ENCODE measurements at places on chromosomes 6 and 20.

DNA sequence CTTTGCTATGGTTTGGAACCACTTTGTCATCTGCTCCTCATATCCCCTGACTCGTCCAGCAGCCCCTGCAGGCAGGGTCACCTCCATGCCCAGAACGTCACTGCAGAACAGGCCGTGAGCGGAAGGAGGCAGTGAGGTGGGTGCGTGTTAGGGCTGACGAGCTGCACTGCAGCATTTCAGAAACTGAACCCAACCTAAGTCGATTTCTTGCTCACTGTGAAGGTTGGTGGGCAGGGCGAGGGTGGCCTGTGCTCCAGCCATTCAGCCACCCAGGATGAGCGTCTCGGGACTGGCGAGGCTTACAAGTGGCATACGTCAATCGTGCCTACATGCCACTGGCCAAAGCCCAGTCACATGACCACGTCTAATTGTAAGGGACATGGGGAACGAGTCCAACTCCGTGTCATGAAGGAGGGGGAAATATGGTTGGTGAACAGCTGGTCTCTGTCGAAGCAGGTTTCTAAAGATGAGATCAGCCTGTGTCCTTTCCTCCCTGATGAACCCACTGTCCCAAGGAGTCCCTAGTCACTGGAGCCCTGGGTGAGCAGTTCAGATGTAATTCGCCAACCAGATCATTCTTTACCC lies 289.1 kb downstream of the TAF4 start:
- DNase-seq, result no peak

DNA sequence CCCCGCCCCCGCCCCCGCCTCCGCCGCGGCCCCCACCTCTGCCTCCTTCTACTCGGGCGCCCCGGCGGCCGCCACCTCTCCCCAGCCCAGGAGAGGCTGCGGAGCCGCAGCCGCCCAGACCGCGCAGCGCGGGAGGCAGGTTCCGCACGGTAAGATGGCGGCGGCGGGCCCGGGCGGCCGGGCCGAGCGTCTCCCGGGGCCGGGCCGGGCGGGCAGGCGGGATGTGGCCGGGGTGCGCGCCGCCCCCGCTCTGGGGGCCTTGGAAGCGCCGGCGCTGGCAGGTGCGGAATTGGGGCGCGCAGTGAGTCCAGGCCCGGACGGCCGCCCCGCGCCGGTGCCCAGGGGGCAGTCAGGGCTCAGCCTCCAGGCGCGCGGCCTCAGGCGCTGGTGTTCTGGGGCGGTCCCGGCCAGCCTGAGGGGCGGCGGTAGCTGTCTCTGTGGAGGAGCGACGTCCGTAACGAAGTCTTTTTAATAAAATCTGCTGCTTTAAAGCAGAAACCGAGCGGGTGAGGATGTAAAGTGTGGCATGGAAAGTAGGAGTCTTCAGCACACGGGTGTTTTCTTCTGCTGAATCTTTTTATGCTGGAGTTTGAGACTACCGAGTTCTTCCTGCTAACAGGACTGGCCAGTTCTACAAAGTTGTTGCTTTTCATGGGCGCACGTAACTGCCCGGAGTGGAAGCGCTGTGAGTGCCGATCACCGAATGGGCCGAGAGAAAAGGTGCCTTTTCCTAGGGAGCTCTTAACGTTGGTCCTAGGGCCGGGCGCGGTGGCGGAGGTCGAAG lies at the start of gene GID8:
GID8 (plus strand) TSS at position 43 of the 784 bp plus-strand sequence. CDS start 3,356 bp downstream, outside the sequence.
- DNase-seq, result peak; percentile 71

GRCh38 chr20:34175879-34176278 lies 63.8 kb upstream of the EIF2S2 start:
- DNase-seq, result no peak

GRCh38 chr6:140979642-140980091 lies 1153.1 kb upstream of the GJE1 start:
- peak; percentile 65 for DNase-seq

- no peak for DNase-seq
Measured at GRCh38 chr6:132959639-132960326, 145.4 kb downstream of the RPS12 start.

GRCh38 chr6:116385459-116385802 lies 14.7 kb downstream of the DSE start:
- no peak for DNase-seq

DNA sequence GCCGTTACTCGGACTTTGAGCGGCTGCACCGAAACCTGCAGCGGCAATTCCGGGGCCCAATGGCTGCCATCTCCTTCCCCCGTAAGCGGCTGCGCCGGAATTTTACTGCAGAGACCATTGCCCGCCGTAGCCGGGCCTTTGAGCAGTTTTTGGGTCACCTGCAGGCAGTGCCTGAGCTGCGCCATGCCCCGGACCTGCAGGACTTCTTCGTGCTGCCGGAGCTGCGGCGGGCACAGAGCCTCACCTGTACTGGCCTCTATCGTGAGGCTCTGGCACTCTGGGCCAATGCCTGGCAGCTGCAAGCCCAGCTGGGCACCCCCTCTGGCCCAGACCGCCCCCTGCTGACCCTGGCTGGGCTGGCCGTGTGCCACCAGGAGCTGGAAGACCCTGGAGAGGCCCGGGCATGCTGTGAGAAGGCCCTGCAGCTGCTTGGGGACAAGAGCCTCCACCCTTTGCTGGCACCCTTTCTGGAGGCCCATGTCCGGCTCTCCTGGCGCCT lies 7.2 kb downstream of the SNX21 start:
- DNase-seq, result no peak

- DNase-seq, result no peak
Measured at GRCh38 chr6:32954986-32955802, 2.3 kb upstream of the HLA-DMA start.

DNA sequence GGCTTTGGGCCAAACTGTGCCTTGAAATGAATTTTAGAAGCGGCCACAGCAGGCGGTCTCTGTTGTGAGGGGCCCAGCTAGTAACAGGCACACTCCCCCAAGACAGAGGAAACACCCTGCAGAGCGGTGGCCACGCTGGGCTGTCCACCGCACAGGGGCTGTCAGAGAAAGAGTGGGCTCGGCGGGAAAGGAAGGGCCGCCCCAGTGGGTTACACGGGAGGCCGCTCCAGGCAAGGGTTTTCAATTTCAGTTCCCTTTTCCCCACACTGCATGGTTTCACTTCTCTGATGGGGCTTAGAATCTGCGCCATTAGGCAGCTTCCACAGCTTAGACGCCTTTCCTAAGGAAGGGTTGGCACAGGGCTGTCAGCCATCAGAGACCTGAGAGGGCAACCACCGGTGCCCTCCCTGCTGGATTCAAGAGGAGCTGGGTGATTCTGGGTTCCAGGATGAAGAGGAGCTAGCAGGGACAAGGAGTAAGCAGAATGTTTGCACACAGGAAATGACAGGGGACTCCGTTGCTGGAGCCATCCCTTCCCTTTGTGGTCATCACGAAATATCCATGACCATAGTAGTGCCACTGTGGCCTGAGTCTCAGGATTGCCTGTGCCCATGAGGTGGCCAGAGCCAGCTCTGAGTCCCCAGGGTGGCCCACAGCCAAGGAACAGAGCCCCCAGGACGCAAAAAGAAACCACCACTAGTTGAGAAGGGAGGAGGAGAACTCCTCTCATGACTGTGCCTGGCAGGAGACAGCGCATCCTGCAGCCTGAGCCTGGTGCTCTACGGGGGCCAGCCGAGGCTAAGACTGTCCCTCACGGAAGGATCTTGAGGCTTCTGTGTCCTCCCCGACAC lies 282.7 kb downstream of the NRN1 start:
- DNase-seq, result no peak

DNA sequence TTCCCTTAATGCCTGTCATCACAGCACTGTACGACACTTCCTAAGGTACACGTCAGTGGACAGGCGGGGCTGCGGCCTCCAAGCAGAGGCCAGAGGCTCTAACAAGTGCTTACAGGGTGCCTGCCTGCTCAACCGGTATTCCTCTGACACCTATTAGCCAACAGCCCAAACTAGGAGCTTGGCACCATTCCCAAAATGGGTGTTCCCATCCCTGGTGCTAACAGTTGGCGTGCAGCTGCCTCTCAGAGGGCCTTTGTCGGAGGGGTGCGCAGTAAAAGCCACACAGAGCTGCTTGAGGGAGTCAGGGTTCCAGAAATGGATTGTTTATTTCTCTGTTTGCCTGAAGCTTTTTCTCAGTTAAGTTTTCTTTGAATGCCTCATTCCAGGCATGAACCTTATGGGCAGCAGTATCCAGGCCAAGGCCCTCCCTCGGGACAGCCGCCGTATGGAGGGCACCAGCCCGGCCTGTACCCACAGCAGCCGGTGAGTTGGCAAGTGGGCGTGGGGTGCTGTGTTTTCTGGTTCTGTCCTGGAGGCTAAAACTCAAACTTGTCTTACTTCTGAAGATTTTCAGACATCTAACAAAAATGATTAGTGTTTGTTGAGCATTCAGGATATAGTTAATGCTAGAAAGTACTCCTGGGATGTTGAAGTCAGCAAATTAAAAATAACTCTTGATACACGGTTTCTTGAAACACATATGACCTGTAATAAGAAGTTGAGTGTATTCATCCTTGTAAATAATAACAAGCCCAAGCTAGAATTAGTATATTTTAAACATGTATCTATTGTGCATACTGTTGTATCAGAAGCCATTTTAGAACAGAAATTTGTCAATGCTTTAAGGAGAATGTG lies 124.7 kb downstream of the TMEM242 start:
- DNase-seq, result peak; percentile 64

DNA sequence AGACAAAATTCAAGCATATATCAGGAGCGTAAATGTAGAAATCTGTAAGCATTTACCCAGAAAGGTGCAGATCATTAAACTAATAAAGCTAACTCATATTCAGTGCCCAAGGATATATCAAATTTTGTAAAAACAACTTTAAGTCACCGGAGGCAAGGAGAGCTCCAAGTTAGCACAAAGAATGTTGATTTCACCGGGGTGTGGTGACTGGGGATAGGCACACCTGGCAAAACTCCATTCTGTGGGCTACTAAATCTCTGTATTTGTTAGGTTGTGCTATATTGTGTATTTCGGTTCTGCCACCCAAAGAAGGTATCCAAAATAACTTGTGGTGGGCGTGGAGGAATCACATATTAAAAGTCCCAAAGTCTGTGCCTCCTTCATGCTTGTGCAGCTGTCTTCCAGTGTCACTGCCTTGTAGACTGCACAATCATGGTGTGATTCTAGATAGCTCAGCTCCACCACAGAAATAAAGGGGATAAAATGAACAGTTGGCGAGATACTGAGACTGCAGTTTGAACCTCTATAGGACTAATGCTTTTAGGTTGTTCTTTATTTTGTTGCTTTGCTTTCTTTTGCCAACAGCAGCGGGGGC lies 111.6 kb downstream of the GMDS start:
- no peak for DNase-seq

DNA sequence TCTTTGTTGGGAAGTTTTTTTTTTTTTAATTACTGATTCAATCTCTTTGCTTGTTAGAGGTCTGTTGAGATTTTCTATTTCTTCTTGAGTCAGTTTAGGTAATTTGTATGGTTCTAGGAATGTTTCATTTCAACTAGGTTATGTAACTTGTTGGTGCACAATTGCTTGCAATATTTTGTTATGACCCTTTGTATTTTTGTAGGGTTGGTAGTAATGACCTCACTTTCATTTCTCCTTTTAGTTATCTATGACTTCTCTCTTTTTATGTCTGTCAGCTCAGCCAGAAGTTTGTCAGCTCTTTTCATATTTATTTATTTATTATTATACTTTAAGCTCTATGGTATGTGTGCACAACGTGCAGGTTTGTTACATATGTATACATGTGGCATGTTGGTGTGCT lies 51.1 kb upstream of the SLC24A3 start:
- no peak for DNase-seq

DNA sequence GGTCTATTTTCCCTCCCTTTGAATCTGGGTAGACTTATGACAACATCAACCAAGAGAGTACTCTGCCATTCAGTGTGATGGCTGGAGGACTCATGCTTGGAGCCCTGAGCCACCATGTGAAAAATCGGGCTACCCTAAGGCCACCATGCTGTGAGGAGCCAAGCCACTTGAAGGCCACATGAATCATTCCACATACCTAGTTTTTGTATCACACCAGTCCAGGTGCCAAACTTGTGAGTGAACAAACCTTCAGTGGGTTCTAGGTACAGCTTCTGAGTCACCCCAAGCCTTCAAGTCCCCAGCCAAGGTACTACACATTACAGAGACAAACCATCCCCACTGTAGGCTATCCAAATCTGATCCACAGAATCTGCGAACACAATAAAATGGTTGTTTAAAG lies 37.4 kb upstream of the E2F3 start:
- no peak for DNase-seq

DNA sequence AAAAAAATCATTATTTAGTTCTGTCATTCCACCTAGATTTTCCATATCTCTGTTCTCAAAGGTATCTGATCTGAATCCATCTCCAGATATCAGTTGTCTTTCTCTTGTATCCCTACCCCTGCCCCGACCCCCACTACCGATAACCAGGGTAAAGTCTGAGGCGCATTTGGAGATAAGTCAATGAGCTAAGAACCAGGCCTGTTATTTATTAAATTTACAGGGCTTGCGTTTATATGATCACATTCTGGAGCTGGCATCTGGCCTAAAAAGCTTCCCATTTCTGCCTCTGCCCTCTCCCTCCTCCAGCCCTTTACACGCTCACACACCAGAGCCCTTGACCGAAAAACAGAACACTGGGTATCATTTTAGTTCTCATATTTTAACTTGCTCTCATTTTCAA lies 144.7 kb downstream of the ALDH8A1 start:
- no peak for DNase-seq

GRCh38 chr6:153852481-153852880 lies 186.6 kb upstream of the OPRM1 start:
- no peak for DNase-seq

DNA sequence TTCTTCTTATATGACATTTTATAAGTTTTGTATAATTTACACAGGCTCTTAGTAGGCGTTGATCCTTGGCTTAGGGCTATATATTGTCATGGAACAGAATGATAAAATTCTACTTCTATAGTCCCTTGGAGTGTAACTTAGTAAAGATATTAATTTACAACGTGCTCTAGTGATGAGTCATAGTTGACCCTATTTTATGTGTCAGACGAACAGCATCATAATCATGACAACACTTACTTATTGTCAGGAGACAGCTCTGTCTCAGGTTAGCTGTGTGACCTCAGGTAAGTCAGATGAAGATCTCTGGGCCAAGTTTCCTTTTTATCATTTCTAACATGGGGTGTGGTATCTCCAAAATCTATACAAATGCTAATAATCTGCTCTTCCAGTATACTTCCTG lies 473.5 kb downstream of the UTRN start:
- DNase-seq, result no peak

GRCh38 chr6:145561095-145562072 lies 173.9 kb downstream of the EPM2A start:
- DNase-seq, result no peak

GRCh38 chr20:18395544-18395943 lies 71.3 kb downstream of the DZANK1 start:
- DNase-seq, result no peak

- DNase-seq, result no peak
Measured at GRCh38 chr6:21213492-21213891, 380.1 kb upstream of the SOX4 start.

- DNase-seq, result no peak
Measured at GRCh38 chr20:19885594-19885938, 127.5 kb downstream of the RIN2 start.
